ENCODE measurements at places on chromosomes 1 and 21.

- no peak for DNase-seq
Measured at GRCh38 chr1:86998280-86998679, 83.8 kb downstream of the HS2ST1 start.

- no peak for DNase-seq
Measured at GRCh38 chr1:15308135-15308534, 61.1 kb downstream of the FHAD1 start.

- DNase-seq, result no peak
Measured at GRCh38 chr1:3313576-3313950, 140.9 kb upstream of the ARHGEF16 start.

DNA sequence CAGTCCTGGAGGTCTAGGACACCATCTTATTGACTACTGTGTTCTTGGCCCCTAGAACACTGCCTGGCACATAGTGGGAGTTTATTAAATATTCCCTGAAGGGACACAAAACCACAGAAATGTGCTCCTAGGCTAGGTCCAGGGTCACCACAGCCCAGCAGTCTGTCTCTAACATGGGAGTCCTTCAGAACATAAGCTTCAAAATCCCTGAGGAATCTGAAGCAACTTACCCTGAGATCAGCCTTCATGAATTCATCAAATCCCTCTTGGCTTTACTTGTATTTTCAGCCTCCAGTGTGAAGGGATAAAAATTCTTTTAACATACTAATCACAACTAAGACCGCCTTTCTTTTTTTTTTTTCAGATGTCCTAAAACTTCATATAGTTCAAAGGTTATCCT is 32.7 kb upstream of the BCAR3 start:
- no peak for DNase-seq

GRCh38 chr1:84834419-84835064 is 58.5 kb downstream of the LPAR3 start:
- DNase-seq, result no peak

GRCh38 chr1:44288883-44289282 is 66.2 kb downstream of the ERI3 start:
- no peak for DNase-seq

DNA sequence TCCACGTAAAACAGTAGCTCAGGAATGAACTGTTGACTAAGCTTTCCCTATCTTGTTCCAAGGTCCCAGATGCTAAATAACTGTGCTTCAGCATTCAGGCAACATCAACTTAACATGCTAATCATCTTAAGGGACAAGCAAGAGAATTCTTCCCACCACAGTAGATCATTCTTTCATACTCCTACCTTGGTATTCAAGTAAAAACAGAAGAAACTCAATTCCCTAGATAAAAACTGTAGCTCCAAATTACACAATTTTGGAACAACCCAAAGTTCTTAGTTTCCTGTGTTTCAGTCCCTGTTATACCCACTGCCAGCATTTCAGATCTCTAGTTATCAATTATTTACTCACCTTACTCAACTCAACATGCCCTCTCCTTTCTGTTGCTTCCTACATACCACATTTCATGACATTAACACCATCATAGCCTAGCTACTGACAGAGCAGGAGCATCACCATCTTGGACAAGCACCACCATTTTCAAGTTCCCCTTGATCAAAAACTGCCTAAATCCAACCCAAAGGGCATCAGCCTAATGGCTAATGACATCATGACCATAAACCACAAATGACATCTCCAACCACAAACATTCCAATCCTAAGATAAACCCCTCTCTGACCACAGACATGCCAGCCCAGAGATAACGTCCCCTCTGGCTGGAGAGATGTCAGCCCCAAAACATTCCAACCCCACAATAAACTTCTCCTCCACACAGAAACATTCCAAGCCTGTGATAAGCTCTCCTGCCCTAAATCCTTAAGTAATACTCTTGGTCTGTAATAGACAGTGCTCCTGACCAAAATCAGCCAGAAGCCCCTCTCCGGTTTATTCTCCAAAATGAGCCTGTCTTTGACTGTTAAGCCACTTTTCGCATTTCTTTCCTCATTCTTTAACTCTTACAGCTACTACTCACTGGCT is 191.2 kb downstream of the RERE start:
- DNase-seq, result no peak

DNA sequence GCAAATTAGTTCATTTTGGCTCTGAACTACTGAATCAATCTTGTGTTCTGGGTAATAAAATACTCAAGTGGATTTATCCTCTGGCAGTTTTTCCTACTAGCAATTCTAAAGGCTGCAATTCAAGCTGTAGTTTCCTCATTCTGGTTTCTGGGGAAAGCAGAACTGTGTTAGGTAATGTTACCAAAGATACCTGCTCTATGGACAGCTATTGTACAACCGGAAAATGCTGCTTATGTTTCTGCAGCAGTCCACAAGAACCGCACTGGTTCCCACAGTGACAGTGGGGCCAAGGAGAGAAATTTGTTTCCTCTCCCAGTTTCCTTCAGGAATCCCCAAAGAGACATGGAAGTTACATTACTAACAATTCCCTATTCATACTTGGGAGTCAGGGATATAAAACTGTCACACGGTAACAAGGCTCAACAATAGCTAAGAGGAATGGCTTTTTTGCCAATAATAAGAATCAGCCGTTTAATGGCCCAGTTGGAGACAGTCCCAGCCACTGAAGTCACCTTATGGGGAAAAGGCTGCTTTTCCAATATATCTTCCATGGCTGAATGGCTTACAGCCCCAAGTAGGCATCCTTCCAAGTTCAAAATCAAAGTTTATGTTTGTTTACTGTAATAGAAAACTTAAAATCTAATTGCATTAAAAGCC is 52.6 kb downstream of the PCNX2 start:
- DNase-seq, result no peak

GRCh38 chr1:179231923-179232322 is 2.4 kb upstream of the ABL2 start:
- DNase-seq, result no peak

GRCh38 chr1:116832932-116833578 is 76.7 kb upstream of the PTGFRN start:
- no peak for DNase-seq

- no peak for DNase-seq
Measured at GRCh38 chr1:97007840-97008604, 286.4 kb downstream of the PTBP2 start.

DNA sequence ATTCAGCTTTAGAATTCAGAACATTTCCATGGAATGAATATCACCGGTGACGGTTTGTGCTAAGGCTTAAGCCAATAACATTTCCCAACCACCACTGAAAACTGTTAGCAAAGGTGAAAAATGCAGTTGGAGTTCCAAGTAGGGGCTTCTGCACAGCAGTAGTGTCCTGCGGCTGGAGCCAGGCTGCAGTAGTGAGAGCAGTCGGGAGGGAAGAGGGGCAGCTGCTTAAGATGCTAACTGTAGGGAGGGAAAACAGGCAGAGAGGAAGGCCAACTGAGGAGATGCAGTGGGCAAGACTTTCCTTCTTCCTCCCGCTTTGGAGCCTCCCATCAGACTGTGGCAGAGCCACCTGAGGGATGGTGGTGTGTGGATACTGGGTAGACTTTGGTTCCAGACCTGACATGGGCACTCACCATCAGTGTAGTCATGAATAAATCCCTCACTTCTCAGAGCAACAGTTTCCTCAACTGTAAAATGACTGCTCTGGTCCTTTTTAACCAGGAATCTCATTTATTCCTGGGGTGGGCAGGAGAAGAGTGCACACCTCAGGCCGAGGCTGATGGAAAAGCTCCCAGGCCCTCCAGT is 3.2 kb downstream of the F3 start:
- DNase-seq, result no peak

DNA sequence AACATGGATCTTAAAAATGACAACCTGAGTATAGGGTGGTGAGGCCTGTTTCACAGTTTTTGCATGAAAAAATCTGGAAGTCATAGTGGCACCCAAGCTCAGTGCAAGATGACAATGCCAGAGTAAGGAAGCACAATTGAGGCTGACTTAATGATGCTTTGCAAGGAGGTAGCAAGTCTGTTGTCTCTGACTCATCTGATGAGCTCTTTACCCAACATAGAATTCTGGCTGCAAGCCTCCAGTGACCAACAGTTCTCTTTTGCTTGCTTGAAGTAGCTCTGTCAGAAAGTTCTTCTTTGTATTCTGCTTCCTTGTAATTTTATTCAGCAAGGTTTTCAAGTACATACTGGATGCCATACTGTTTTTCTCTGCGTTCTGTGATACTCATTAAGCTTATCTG is 117.1 kb downstream of the FOXD2 start:
- DNase-seq, result no peak

DNA sequence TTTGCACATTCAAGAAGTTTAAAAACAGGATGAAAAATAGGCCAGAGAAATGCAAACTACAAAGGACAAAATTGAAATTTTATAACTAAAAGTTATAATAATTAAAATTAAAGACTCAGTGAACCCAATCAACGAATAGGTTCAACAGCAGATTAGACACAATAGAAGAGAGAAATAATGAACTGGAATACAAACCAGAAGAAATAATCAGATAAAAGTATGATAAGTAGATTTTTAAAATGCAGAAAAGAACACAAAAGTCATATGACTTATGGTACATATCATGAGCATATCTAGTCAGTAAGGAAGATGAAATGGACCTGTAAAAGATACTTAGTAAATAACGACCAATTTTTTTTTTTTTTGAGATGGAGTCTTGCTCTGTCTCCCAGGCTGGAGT is 108.1 kb upstream of the COG2 start:
- no peak for DNase-seq

GRCh38 chr1:17075470-17076255 is 21.8 kb upstream of the SDHB start:
- DNase-seq, result no peak

DNA sequence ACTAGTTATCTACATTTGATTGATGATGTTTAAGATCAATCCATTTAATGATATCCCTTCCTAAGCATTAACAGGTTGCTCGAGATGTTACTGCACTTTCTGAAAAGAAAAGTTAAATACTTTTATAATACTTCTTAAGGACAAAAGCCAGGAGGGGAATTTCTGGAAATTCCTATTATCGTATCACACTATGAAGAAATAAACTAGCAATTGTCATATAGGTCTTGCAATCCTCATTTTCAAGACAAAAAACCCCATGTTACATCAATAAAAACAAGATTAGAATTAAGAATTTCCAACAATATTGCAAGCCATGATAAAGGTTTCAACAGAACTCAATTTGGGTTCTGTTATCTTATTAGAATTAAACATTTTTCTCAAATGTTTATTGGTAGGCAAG is 47.2 kb downstream of the HNRNPR start:
- no peak for DNase-seq

DNA sequence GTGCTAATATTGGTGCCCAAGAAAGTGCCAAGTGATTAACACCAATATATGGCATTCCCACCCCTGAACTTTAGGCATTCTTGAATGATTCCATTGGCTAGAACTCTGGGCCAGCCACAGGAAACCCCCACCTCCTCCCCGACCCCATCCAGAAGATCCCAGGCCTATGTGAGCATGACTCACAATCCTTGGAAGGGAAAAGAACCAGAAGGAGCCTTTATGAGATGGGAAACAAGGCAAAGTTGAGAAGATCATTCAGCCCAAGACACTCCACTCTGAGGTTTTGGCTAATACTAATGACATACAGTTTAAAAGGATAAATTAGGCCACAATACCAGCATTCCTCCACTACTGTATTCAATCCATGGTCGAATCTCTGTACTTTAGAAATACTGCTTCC is 21.8 kb downstream of the ELK4 start:
- DNase-seq, result no peak

DNA sequence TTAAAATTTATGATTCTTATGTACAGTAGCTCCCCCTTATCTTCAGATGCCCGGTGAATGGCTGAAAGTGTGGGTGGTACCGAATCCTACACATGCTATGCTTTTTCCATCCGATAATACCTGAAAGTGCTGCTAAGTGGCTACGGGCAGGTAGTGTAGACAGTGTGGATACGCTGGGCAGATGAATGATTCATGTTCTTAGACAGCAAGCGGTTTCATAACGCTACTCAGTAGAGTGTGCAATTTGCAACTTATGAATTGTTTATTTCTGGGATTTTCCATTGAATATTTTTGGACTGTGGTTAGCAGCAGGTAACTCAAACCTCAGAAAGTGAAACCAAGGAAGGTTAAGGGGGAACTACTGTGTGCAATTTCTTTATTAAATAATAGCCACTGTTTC is 7.5 kb downstream of the PCP4 start:
- DNase-seq, result no peak

- DNase-seq, result no peak
Measured at GRCh38 chr1:42949312-42950115, 9.2 kb downstream of the SLC2A1 start.

- no peak for DNase-seq
Measured at GRCh38 chr1:14263225-14263624, 335.3 kb upstream of the KAZN start.

DNA sequence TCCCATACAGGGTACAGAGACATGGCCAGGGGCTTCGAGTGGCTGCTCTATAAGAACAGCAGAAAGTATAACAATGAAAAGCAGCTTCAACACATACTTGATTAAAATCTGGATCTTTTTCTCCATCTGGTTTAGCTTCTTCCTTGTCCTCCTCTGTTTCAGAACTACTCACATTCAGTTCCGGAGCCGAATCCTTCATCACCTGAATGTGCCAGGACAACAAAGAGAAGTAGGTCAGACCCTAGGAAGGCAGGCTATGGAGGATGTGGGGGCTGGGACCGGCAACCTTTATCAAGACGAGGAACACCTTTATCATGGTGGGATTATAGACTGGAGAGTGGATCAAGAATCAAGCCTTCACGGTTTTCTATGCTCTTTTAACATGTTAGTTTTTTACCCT is 32.2 kb upstream of the RAP1GAP start:
- no peak for DNase-seq

DNA sequence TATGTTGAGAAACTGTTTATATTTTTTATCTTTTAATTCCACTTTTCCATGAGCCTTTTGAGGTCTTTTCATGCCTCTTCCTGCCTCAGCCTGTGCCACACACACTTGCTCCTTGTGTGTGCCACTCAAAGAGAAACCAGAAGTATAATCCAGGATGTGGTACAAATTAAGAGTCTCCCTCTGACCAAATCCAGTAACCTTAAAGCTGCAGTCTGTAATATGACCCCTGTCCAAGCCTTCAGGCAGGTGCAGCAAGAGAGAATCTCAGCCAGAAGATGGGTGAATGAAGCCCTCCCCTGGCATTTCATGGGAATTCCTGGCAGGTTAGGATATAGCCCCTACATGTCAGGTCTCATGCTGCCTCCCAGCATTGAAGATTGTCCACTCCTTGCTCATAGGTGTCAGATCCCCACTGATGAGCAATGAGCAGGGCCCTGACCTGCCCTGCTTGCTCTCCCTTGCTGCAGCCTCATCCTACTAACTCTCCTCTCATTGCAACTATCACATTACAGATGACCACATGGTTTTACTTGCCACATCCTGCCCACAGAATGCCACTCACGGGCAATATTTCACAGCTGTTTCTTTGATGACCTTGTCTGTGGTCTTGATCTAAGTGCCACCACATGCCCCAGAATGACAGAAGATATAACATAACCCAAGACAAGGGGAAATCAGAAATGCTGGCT is 169.3 kb downstream of the SEC16B start:
- no peak for DNase-seq

All from kidney capillary endothelial cell (primary cell).